ENCODE measurements at places on chromosomes 13 and 19.

- DNase-seq = no peak
Measured at GRCh38 chr19:2694196-2694595, 8.3 kb downstream of the GNG7 start.

- DNase-seq = no peak
Measured at GRCh38 chr13:76398425-76398824, 487.8 kb downstream of the KCTD12 start.

GRCh38 chr19:38149661-38150061 is 74.4 kb downstream of the DPF1 start:
- no peak for DNase-seq

DNA sequence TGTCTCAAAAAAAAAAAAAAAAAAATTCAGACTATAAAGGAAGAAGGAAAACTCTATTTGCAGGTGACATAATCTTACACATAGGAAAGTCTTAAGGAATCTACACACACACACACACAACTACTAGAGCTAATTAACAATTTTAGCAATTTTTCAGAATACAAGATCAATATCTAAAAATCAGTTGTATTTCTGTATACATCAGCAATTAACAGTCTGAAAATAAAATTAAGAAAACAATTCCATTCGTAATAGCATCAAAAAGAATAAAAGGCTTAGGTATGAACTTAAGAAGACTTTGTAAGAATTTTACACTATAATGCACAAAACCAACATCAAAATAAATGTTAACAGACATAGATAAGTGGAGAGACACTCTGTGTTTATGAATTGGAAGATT is 15.6 kb upstream of the CALM3 start:
- no peak for DNase-seq

DNA sequence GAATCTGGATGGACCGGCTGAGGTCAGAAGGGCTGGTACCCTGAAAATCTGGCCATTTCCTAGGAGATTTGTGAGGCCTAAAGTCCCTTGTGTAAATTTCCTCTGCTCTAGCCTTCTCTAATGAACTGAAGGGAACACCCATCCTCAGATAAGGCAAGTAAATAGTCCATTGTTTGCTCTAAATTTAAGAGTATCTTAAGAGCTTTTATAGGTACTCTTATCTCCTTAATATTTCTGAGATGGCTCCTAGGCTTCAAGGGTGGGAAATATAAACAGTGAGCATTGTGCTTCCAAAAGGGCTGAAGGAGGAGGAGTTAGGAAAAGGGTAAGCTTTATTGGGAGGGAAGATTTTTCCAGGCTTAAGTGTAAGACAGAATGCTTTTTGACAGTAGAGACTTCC is 148.7 kb upstream of the EDNRB start:
- no peak for DNase-seq

DNA sequence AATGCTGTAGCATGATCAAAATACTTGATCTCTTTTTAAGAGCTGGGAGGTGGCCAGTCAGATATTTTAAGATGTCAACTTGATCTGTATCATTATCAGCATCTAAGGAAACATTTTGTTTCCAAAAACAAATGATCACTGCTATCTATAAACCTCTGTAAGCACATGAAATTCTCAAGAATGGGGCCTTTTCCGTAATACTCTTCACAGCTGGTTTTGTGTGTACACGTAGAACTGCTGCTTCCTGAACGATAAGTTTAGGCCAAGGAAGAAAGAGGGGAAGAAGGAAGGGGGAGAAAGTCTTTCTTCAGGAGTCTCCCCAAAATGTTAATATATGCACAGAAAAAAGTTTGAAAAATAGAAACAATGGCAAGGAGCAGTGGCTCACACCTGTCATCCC is 25.7 kb downstream of the ARL11 start:
- DNase-seq = no peak

Data from T47D (cell line).